ENCODE measurements at places on chromosomes 3 and 15. TPM values are rescaled to one million over a fixed set of nuclear protein-coding genes. Genes with fewer than 3 reads are reported as not detected.

The SLC12A8 gene
- total RNA-seq = 33.0 TPM

DNA sequence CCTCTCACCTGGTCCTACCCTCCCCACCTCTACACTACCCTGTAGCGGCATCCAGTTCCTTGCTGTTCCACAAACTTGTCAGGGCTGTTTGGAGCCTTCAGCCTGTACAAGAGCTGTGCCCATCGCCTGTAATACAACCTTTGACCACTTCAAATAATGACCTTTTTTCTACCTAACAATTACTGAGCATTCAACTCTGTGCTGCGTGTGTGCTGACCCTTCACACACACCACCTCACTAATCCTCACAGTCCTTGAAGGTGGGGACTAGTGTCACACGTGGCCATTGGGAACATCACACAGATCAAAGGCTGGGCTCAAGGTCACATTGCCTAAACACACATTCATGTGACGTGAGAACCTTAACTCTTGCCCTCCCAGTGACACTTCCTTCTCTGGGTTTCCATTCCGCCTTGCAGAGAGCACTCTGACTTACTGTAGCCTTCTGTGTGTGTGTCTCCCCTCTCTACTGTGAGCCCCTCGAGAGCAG is 3.1 kb downstream of the C3orf20 start:
- no peak for DNase-seq

The TP53BP1 gene
- total RNA-seq = 81.6 TPM

GRCh38 chr3:108512671-108513070 is 2.3 kb upstream of the MYH15 start:
- DNase-seq = no peak

The HRG gene
- not detected for total RNA-seq

DNA sequence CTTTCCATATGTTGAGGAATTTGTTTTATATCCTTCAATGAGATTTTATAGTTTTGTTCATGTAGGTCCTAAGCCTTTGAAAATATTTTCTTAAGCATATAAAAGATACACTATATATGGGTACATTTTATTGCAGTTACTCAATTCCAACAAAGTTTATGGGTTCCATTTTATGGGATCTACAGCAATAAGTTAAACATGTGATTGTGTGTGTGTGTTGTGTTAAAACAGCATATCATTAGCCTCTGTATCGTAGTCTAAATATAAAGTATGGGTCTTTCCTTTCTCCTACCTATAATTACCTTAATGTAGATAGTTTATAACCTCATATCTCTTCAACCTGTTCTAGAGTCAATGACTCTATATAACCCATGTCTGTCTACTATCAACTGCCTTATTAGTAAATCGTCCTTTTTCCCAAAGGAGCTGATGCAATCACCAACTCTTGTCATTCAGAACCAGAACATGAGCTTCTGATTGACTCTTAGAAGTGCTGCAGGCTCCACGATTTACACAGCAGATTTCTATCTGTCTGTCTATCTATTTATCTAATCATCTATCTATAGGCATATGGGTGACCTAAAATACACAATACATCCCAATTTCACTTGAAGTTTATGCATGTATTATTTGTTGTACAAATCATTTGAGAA is 512.6 kb upstream of the CBLB start:
- DNase-seq = no peak

The FETUB gene
- not detected for total RNA-seq
